ENCODE measurements at places on chromosomes 11 and 22.

DNA sequence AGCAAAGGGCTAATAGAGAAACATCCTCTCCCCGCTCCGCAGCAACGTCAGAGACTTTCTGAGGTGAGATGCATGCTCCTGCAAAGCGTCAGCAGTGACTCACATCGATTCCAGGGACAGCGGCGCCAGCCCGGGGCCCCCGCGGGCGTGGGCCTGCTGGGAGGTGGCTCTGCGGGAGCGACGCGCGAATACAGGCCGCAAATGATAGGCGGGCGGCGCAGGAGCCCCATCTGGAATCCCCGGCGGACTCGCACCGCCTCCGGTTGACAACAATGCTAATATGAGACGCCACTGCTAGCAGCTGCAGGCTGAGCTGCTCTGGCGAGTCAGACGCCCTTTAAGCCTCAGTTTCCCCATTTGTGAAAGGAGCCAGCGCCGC lies 557 bp downstream of the RANGAP1 start:
- DNase-seq, result peak; percentile 76

DNA sequence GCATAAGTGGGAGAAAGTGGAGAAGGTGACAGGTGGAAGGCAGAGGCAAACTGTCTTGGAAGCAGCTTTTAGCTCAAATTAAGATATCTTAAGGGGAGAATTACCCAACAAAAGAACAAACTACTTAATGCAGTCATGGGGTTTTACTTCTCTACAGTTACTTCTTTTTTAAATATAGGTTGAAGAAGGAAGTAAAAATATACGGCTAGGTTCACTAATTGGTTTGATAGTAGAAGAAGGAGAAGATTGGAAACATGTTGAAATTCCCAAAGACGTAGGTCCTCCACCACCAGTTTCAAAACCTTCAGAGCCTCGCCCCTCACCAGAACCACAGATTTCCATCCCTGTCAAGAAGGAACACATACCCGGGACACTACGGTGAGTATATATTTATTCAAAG lies 40.8 kb downstream of the PDHX start:
- no peak for DNase-seq

GRCh38 chr11:116580799-116581198 lies 192.0 kb downstream of the BUD13 start:
- peak; percentile 21 for DNase-seq

- DNase-seq, result no peak
Observed at GRCh38 chr11:126433244-126433846, 77.9 kb downstream of the ST3GAL4 start.

DNA sequence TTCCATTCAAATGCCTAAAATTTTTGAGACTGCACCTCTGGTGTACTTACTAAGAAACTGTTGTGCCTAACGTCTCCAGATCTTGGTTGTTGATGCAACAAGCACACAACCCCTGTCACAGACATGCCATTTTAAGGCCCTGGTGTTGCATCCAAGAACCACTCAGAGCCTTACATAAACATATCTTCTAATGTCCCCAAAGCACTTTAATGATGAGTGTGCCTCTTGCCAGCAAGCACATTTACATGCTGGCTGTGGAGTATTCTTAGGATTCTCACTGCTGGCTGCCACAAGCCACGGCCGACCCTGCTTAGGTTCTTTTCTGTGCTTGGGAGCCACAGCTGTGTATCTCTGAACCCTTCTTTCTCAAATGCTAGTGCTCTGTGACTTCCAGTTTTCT lies 201.4 kb downstream of the ADAMTS15 start:
- DNase-seq, result no peak

DNA sequence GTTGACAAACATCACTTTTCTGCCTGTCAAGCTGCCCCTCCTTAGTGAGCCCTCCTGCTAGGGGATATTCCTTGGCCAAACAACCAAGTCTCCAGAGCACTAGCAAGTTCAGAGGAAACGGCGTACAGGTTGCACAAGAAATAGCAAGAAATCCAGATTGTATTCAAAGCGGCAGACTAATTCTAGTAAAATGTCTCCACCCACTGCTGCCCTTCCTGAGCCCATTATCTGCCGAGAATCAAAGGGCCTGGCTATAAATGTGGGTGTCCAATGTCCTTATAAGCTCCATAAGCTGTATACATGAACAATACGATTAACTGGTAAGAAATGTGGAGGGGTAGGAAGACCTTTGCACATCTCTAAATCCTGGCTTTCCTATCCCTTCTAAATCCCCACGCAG lies 44.0 kb upstream of the AKIP1 start:
- DNase-seq, result no peak

DNA sequence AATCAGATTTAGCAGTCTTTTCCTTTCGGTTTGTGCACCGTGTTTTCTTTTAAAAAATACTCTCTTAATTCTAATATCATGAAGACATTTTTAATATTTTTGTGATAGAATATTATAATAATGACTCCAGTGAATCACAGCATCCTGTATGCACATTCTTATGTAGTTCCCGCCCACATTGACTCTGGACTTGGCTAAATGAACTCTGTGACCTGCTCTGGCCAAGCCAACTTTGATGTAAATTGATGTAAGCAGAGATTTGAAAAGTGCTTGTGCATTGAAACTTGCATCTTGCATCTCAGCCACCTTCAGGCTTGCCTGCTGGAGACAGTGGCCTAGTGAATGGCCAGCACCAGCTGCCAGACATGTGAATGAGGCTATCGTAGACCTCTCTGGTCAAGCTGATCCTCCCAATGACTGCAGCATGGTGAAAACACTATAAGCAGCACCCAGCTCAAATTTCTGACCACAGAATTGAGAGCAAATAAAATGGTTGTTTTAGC lies 29.2 kb upstream of the PGM2L1 start:
- DNase-seq, result no peak

DNA sequence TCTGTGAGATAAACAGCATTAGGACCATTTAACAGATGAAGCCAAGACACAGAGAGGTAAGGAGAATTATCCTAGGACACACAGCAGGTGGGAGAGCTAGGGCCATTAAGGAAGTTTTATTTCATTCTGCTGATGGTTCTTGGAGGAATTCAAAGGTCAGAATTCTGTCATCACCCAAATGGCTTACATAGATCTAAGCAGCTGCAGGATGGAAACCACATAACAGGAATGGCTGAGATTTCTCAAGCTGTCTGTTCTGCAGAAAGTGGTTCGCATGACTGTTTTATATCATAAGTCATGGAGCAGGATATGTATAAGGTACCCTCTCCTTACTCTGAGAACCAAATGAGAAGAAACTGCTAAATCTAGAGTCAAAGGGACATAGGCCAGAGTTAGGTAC lies 163.2 kb upstream of the NARS2 start:
- DNase-seq, result no peak

DNA sequence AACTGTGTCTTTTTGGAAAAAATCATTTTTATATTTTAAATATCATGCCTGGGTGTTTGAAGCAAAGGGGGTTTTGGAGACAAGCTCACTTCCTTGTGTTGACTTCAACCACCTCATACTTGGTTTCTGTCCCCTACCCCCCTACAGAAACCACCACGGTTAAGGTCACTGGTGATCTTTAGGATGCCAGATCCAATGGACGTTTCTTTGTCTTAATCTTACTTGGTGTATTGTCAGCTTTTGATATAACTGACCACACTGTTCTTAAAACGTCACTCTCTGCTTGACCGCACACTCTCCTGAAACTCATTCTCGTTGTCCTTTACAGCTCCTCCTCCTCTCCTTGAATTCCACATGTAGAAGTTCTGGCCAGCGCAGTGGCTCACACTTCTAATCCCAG lies 34.8 kb upstream of the SWAP70 start:
- DNase-seq, result no peak

GRCh38 chr11:94544646-94545263 lies 1.0 kb downstream of the FUT4 start:
- DNase-seq, result no peak

DNA sequence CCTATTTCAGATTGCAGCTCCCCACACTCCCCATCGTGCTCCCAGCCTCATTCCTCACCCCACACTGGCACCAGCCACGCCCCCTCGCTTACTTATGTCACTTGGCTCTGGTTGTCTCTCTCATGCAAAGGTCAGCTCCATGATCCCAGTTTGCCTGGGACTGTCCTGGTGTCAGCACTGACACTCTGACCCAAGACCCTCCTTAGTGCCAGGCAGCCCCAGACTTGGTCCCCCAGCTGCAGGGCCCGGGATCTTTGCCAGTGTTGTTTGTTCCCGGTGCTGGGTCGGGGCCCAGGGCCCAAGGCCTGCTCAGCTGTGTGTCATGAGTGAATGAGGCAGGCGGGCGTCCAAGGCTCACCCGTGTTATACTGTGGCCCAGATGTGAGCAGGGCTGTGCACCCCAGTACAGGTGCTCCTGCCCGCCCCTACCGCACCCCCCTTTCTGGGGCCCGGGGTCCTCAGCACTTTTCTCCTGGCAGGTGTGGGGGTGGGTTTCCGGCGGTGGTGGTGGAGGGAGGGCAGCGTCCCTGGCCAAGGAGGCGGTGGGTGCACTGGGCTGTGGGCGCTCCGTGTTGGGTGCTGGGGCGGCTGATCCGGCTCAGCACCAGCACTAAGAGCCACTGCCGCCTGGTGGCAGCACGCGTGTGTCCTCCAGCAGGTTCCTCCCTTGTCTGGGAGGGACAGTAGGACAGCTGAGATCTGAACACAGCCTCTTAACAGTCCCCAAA lies 19.5 kb downstream of the IL17REL start:
- peak; percentile 67 for DNase-seq

DNA sequence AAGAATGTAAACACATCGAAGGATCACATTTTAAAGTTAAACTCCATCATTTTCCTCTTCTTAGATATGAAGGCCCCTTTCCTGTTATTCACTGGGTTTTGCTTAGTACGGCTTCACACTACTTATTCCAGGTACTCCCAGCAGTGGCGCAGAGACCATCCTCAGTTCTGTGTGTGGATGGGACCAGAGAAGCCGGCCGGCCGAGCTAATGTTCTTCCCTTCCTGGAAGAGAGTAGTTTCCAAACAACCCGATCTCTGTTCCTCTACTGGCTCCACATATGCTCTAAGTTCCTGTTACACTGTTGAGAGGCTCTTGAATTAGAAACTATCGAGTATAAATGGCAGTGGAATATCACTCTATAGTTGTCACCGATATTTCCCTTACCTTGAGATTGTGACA lies 684 bp upstream of the NFRKB start:
- no peak for DNase-seq
